ENCODE measurements at places on chromosomes 1 and 21. TPM values are rescaled to one million over a fixed set of nuclear protein-coding genes. Genes with fewer than 3 reads are reported as not detected.

DNA sequence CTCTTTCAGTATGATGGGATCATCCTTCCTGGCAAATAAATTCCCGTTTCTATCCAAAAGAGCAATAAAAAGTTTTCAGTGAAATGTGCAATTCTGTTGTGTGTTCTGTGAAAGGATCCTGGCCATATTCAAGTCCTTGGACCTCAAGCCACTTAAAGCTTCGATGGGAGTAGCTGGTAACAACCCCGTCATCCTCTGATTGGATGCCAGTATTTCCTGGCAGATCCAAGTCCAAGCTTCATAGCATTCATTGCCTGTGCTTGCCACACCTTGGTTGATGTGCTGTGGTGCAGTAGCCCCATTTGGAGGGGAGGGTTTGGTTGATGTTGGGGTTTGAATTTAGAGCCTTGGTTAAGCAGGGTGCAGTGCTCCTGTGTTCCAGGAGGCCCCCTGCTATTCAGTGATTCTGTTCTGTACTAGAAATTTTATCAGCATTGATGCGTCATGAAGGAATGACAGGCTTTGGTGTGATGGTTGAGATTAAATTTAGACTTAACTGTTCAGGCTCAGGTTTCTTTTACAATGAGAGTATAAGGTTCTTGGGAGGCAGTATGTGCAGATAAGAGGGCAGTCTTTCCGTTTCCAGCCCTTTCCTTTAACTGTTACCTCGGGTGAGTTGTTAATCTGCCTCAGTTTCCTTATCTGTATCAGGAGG, 4.9 kb downstream of the RPL11 start:
- DNase-seq, result peak; percentile 8

The FCN3 gene
- not detected for total RNA-seq

The GJA9 gene
- total RNA-seq, result not detected

- DNase-seq, result no peak
Measured at GRCh38 chr1:31372751-31373055, 173 bp downstream of the FABP3 start.

DNA sequence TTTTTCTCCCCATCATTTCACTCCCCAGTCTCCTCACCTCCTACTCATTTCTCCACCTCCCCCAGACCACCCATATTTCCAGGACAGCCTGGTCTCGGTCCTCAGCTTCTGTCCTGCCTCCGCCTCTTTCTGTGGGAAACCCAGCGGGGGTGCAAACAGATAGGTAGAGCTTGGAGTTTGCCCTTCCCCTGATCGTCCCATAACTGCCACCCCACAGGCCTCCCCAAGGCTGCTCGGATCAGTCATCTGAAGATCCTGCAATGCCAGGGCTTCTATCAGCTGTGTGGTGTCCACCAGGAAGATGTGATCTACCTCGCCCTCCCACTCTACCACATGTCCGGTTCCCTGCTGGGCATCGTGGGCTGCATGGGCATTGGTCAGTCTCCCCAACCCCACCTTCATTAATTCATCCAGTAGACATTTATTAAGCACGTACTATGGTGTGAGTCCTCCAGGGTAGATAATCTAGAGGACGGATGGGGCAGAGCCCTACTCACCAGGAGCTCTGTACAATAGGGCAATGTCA, 1.7 kb downstream of the SLC27A3 start:
- DNase-seq, result no peak

DNA sequence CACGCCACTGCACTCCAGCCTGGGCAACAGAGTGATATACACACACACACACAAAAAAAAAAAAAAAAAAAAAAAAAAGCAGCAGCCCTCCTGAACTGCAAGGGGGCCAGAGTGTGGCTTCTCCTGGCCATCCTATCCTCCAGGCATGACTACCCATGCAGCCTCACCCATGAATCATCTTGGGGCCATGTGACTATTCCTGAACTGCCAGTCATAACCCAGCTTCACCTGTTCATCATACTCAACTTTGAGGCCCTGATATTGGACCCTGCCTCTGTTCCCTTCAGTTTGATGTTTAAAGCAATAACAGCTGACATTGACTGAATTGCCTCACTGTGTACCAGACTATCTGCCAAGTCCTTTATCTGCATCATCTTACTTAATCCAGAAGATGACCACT, 2.8 kb upstream of the HPCAL4 start:
- DNase-seq, result no peak

DNA sequence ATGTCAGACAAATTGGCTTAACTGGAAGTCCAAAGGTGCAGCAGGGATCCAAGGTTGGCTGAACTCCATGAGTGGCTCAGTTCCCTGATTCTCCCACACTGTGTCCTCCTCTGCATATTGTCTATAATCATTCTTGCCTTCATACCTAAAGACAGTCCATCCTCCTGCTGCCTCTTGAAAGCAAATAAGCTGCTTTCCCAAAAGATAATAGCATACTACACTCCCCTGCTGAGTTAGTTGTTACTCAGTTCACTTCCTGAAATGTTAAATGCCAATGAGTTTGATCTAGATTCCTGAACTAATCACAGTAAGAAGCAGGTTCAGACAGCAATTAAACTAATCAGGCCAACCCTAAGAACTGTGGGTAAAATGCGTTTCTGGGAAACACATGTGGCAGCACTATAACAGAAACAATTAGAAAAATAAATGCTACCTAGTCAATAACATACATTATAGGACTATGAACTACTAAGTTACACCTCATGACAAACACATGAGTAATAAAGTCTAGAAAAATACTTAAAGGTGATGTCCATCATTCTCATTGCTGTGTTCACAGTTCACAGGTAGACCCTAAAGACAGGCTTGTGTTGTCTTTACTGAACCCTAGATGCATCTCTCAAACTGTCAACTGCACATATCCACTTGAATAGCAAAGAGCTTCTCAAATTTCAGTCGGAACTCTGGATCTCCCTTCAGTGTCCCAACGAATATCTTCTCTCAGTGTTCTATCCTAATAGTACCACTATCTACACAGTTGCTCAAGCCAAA, 50.8 kb upstream of the BOLA1 start:
- no peak for DNase-seq

DNA sequence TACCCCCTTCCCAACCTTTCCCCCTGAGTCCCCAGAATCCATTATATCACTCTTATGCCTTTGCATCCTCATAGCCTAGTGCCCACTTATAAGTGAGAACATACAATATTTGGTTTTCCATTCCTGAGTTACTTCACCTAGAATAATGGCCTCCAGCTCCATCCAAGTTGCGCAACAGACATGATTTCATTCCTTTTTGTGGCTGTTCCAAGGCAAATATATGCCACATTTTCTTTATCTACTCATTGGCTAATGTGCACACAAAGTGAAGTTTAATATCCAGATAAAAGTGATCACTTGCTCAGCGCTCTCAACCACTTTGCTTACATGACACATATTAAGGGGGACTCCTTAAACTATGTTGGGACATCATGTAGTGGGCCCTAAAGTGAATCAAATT, 72.4 kb upstream of the TIAM1 start:
- DNase-seq, result no peak

DNA sequence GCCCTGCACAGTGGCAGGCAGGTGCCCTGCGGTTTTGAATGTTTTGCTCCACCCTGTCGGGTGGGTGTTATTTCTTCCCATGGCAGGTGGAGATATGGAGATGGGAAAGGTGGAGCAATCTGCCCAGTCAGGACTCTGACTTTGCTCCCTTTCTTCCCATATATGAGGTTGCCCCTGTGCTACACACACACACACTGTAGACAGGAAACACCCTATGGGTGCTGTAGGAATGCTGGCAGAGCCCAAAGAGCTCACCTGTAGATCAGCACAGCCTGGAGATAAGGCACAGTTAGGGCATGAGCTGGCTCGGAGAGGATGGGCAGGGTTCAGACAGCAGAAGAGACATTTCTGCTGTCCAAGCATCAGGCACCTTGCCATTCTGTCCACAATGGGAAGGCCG, 246.0 kb upstream of the AJAP1 start:
- DNase-seq, result no peak

- no peak for DNase-seq
Measured at GRCh38 chr1:16180291-16180824, 24.5 kb upstream of the EPHA2 start.

DNA sequence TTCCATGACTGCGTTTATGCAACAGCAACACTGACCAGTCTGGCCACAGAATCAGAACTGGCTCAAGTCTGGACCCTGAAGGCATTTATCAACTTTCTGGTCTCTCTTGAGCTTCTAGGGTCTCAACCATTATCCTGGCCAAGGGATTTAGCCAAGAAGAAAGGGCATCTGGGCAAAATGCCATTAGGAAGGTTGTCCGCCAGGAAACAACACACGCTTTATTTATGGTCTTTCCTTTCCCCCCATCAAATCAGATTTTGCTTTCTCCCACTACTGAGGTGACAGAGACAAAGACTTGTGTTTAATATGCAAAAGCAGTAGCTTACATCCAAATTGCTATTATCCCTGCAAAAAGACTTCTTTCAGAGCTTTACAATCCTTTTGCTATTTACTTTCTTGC, 81.6 kb upstream of the PPP2R5A start:
- peak; percentile 17 for DNase-seq

GRCh38 chr1:21801100-21801499, 11.0 kb upstream of the LDLRAD2 start:
- DNase-seq, result peak; percentile 34

The F11R gene
- total RNA-seq, result 318 TPM

The CLK2 gene
- total RNA-seq, result 24.5 TPM

The SLAMF7 gene
- not detected for total RNA-seq

The UMODL1 gene
- total RNA-seq, result not detected

The FGR gene
- 0.74 TPM for total RNA-seq

GRCh38 chr1:42815941-42816584, 859 bp upstream of the ERMAP start:
- no peak for DNase-seq

DNA sequence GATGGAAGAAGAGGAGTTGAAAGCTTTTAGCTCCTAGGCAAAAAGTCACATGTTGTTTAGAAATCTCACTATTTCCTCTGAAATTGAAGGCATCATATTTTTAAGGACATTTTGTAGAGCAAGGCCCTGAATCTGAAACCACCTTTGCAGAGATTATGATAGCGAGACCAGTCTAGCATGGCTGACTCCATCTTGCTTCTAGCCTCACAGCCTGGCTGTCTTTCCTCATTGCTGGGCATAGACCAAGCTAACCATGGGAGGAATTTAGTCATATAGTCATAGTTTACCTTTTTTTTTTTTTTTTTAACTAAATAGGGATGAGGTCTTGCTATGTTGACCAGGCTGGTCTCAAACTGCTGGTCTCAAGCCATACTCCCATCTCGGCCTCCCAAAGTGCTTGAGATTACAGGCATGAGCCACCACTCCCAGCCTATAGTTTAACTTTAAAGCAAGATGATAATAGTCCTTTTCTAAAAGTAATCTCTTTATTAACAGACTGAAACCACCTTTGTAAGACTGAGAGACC, 42.2 kb upstream of the ZNF326 start:
- DNase-seq, result no peak

The CTBS gene
- total RNA-seq, result 5.4 TPM

Measured in dermis blood vessel endothelial cell (primary cell).